ENCODE measurements at places on chromosomes 16 and 17.

DNA sequence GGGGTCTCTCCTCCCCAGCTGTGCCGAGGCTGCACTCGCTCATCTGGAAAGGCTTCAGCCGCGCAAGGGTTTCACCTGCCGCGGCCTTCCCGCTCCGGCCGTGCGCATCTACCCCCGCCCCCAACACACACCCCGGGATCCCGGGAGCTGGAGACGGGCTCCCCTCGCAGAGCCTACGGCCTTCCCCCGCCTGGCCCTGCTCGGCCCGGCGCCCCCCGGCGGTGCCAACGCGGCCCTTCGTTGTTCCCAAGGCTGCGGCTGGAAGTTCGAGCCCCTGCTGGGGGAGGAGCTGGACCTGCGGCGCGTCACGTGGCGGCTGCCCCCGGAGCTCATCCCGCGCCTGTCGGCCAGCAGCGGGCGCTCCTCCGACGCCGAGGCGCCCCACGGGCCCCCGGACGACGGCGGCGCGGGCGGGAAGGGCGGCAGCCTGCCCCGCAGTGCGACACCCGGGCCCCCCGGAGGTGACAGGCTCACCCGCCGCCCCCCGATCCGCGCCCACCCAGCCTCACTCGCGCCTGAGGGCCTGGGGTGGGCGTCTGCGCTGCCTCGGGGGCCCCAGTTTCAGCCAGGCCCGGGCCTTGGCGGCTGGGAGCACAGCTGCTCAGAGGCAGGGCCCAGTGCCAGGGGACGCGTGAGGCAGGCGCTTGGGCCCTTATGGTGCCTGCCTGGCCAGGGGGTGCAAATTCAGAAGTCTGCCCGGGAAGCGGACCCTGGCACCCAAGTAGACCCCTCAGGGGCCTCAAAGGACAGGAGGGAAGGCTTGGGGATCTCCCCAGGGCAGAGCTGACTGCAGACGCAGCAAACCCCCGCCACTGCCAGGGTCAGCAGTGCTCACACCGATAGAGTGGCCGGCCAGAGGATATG, 11.2 kb downstream of the GALK1 start:
- DNase-seq = no peak

- no peak for DNase-seq
Observed at GRCh38 chr16:51556694-51557340, 405.7 kb upstream of the SALL1 start.

GRCh38 chr17:72591289-72592241, 470.7 kb downstream of the SOX9 start:
- no peak for DNase-seq

DNA sequence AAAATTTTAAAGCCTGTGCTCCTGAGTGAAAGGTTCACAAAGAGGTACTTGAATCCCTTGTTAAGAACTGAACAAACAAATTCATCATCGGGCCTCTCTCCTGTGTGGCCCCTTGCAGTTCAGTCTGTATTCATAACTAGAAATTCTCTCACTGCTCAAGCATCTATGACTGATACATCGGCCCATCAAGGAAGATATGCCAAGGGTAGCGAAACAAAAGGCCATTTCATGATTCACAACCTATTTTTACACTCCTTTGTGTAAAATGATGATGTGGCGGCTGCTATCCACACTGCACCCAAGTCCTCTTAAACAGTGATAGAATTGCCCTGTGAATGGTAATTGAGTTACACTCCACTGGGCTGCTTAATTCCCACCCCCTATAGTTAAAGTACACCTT, 204.6 kb downstream of the STX8 start:
- DNase-seq = no peak

- DNase-seq = no peak
Observed at GRCh38 chr17:1709971-1710806, at the start of gene TLCD2. TSS of gene TLCD2 (minus strand) at chr17:1710377. CDS start at chr17:1710242, 135 bp downstream.

- no peak for DNase-seq
Observed at GRCh38 chr17:67833946-67834631, 8.8 kb downstream of the BPTF start.

DNA sequence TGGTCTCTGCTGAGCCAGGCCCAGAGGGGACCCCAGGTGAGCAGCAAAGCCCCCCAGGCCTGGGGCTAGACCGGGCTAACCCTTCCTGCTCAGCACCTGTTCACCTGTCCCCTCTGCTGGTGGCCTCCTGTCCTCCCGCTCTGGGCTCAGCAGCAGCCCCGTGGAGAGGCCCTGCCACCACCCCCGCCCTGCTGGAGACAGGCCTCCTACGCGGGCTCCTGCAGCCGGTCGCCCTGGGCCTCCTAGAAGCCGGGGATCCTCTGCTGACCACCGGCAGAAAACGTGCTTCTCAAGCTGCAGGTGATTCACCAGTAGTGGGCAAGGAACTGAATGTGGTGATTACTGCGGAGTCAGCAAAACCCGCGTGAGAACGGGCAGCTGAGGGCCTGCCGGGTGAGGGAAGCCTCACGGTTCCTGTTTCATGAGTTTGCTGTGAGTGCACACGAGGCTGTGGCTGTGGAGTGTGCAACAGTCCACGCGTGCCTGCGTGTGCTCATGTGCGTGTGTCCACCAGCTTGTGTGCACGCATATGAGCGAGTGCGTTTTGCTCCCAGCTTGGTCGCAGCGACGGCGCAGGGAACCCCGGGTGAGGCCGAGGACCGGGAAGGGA, 792 bp downstream of the SECTM1 start:
- no peak for DNase-seq

DNA sequence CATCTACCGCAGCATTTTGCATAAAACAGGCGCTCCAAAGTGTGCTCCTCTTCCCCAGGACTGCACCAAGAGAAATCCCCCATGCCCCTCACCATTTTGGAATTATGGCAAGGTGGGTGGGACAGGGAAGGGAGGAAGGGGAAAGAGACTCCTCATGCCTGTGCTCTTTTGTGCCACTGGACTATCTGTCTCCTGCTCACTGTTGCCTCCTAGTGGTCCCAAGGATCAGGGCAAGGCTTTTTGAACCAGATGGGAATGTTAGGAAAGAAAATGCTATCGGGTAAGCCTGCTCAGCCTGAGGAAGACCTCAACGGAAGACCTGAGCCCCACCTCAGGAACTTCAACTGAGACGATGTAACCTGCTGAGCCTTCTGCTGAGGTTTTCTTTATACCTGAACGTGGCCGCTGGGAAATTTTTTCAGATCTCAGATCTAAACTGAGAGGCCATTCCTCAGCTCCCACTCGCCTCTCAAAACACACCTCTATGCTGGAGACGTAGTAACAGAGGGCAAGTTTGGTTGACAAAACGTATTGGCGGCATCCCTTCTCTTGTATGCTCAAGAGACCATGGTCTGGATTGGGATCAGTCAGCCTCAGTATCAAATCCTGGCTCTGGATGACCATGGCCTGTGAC, 58.3 kb downstream of the SPACA3 start:
- no peak for DNase-seq

Data from NCI-H524 treated with DMSO at 0.1 percent for 48 hours (cell line).